ENCODE measurements at places on chromosomes 7 and 10. TPM values are rescaled to one million over a fixed set of nuclear protein-coding genes. Genes with fewer than 3 reads are reported as not detected.

FRAT1 gene
- total RNA-seq = 2.6 TPM

PAX4 gene
- total RNA-seq = not detected

PTPN20 gene
- 16.4 TPM for total RNA-seq

NRF1 gene
- total RNA-seq = 28.3 TPM

A1CF gene
- total RNA-seq = not detected

USP6NL gene
- 26.0 TPM for total RNA-seq

Measured in cerebellum (tissue), 4 donors.